ENCODE measurements at places on chromosomes 7 and 10.
A peak's percentile ranks its signal among the peaks of the same experiment; 100 is the strongest.

DNA sequence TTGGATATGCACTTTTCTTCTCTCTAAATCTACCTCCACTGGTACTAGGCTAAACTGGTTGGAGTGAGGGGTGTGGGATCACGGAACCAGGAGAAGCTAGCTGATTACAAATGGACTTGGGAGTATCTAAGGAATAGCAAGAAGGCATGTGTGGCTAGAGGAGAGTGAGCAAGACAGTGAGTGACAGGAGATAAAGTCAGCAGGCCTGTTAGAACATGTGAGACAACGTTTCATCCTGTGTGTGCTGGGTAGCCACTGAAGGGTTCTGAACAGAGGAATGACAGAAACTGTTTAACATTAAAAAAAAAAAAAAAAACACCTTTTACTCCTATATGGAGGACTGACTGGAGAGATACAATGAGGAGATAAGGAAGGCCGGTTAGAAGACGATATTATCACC is 51.7 kb downstream of the ZNF438 start:
- no peak for ATAC-seq

GRCh38 chr10:32959006-32959920 is 1.2 kb upstream of the ITGB1 start:
- ATAC-seq: peak; percentile 56

DNA sequence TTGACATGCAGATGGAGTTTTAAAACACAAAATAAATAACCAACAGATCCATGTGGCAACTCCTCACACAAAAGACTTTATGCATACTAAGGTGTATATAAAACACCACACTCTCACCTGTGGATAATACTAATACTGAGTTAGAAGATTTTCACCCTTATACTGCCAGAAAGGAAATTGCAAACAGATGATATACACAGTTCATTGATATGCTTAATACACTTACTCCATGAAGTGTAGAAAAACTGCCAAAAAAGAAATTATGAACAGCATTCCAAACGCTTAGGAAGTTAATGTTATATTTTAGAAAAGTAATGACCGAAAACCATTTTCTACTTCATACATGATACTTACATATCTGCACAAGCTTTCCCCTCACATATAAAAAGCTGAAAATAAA is 17.6 kb upstream of the SNX13 start:
- no peak for ATAC-seq

GRCh38 chr7:84822941-84823510 is 363.8 kb downstream of the SEMA3D start:
- ATAC-seq: no peak

DNA sequence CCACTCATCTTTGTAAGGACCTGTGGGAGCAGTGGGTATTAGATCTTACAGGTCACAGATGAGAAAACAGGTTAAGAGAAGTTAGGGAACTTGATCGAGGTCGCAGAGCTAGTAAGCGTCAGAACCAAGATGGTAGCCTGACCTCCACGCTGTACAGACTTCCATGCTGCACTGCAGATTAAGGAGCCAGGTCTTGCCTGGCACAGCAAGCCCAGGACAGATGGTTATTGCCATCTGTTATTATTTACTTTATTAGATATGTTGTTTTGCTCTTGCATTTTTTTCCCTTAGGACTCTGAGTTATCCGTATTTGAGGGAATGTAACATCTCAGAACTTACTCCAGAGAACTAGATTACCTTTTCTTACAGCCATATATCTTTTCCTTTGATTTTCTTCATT is 147.2 kb downstream of the NSUN6 start:
- no peak for ATAC-seq

- ATAC-seq: no peak
These were observed 8.7 kb downstream of the INMT start for GRCh38 chr7:30760514-30761213.

GRCh38 chr7:86908948-86909347 is 150.5 kb downstream of the ELAPOR2 start:
- ATAC-seq: no peak

DNA sequence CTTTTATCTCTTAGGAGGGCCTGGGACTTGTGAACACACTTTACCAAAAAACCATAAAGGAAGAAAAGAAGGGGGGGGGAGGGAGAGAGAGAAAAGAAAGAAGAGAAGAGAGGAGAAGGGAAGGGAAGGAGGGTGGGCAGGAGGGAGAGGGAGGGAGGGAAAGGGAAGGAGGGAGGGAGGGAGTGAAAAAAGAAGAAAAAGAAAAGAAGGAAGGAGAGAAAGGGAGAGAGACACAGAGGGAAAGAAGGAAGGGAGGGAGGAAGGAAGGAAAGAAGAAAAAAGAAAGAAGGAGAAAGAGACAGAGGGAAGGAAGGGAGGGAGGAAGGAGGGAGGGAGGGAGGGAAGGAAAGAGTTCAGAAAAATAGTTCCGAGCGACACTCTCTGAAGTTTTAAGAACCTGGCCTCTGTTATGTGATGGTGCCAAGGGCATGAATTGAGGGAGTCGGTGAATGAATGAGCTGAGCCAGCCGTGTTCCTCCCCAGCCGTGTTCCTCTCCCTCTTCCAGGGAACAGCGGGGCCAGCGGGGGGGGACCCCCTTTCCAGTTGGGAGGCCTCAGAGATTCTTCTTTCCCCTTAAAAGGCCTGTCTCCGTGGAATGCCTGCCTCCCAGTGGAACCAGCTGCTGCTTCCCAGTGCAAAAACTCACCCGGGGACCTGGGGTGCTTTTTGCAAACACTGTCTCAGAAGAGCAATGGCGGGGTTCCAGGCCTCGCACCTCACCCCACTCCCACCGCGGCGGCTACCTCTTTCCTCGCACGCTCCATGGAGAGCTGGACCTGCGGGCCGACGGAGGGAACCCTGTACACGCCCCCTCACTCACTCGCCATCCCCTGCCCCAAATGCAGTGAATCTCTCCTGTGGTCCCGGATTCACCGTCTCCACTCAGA is 84.1 kb downstream of the FOXL3 start:
- ATAC-seq: no peak

- no peak for ATAC-seq
These were observed 910.3 kb downstream of the LRMDA start for GRCh38 chr10:76341740-76342139.

- no peak for ATAC-seq
These were observed 1201.1 kb downstream of the SORCS1 start for GRCh38 chr10:105963334-105963884.
